Omental fat pad (tissue), 4 donors: ENCODE measurements at places on chromosomes 4 and X. TPM values are rescaled to one million over a fixed set of nuclear protein-coding genes. Genes with fewer than 3 reads are reported as not detected.
A peak's percentile ranks its signal among the peaks of the same experiment; 100 is the strongest.

CASP3 gene
- 21.0 TPM for total RNA-seq

DNA sequence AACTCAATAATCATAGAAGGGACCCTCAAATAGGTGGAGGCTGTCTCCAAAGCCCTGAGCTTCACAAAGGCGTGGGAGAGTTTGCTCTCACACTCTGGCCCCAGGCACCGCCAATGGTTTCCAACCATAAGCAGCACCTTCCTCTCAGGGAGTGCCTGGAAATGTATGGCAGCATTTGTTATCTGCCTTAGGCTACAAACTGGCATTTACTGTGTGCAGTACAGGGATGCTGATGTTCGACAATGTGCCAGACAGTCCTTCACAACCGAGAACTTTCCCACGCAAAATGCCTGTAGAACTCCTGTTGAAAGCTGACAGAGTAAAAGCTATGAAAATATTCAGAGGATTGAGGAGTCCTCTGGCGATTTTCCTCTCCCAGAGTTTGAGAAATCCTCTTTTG lies 55.7 kb upstream of the CDKN2AIP start:
- no peak for DNase-seq

USP27X gene
- 2.5 TPM for total RNA-seq

TGIF2LX gene
- not detected for total RNA-seq

ADGRL3 gene
- total RNA-seq, result 5.4 TPM

CDKL2 gene
- total RNA-seq, result 0.38 TPM

ETDA gene
- not detected for total RNA-seq

DNA sequence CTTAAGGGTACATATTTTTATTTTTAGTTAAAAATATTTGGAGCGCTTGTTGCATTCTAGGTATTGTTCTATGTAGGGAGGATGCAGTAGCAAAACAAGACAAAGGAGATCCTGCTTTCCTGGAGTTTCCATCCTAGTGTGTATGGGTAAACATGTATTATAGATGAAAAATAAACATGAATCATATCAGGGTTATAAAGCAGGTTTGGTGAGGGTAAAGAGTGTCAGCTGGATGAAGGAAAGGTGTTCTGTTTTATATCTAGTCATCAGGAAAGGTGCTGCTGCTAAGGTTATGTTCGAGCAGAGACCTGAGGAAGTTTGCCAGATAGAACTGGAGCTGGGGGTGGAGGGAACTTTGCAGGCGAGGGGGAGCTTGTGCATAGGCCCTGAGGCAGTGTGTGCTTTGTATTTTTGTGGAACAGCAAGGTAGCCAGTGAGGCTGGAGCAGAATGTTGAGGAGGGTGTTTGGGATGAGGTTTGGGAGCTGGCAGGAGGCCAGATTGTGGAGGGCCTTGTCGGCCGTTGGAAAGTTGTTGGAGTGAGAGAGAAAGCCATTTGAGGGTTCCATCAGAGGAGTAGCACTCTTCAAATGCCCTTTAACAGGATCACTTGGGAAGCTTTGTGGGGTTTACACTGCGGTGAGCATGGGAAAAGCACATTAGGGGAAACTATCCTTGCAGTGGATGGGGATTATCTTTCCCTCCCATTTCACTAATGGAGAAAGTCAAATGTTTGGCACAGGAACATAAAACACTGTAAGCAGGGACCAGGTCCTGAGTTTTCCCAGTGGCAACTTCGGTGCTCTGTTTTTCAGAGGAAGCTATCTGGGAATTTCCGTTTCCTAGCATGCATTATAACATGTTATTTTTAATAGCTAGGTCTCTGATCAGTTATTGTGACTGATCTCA lies 35.9 kb downstream of the AFF1 start:
- DNase-seq, result no peak

GAB3 gene
- total RNA-seq, result 22.5 TPM

TCEAL6 gene
- not detected for total RNA-seq

RS1 gene
- total RNA-seq, result not detected

GRCh38 chr4:148081267-148081666 lies 349.4 kb downstream of the ARHGAP10 start:
- DNase-seq, result no peak

CYP4V2 gene
- 28.9 TPM for total RNA-seq

DNA sequence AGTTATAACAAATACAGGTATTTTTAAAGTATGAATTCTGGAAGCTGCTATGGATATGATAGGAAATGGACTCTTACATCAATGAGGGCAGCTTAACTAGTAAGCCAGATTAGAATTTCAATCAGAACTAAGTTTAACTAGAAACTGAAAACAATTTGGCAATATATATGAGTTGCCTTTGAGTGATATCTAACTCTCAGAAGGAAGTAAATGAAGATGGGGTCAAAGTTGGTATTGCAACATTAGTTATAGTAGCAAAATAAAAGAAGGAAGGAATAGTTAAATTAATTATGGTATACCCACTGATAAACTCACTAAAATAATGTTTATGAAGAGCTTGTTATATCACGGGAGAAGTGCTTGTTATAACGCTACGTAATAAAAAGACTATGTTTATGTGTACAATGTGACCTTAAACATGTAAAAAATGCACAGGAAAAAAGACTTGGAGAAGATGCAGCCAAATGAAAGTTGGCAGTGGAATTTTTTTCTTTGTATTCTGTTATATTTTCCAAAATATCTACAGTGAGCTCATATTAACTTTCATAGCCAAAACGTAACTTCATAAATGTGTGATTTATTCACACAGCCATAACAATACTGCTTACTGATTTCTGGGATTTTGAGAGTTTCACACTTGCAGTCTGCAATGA lies 34.5 kb downstream of the PHKA2 start:
- DNase-seq, result no peak

DNA sequence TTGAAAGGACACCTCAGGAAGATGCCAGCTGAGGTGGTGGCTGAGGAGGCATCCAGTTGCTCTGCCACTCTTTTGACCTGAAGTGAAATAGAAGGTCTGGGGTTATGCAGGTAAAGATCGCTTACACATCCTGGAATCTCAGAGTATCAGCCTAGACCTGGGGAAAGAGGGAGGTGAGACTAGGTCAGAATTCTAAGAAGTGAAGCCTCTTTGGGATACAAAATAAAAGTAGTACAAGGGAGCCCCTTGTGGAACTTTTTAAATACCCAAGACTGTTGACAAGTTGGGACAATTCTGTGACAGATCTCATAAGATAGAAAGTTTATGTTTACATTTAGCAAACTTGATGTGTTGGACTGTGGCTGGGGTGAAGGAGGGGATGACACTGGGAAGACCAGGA lies 263.1 kb downstream of the SPRY1 start:
- no peak for DNase-seq

TMEM150C gene
- 92.4 TPM for total RNA-seq

DNA sequence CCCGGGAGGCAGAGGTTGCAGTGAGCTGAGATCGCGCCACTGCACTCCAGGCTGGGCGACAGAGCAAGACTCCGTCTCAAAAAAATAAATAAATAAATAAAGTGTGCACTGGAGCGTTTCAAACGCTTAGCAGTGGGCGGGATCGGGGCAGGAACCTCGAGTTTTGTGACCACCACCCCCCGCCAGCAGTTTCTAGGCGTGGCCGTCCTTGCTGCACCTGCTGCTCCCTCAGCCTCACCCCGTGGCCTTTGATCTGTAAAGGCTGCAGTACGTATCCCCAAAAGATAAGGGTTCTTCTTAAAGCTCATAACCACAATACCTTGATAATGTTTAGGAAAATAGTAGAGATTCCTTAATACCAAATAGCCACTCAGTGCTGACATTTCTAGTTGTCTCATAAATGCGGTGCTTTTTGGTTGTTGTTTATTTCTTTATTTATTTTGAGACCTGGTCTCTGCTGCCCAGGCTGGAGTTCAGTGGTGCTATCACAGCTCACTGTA lies 33.2 kb downstream of the PCGF3 start:
- DNase-seq, result no peak

DNA sequence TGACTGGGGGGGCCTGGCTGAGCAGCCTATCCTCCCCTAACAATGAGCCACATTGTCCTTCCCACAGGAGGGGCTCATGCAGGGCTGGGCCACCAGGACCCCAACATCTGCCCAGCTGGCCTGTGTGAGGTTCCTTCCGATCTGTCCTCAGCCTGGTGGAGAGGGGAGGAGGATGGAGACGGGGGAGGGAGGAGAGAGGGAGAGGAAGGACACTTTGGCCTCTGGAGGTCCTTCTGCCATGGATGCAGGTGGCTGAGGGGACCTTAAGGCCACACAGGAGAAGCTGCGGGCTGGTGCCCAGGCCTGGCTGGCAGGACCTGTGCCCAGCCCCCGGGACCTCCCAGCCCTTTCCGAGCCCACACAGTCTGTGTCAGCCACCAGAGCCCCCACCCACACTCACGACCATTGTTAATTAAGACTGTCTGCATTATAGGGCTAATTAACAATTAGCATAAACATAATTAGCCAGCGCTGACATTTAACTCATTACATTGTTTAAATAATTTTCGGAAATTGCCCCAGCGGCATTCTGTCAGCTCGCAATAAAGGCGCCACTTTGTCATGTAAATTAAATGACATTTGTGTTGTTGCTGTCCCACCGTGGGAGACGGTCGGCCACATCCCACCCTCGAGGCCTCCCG lies 53.0 kb upstream of the NKX1-1 start:
- DNase-seq, result no peak

HNRNPDL gene
- 165 TPM for total RNA-seq

GRCh38 chr4:43330288-43330687 lies 437.8 kb downstream of the GRXCR1 start:
- DNase-seq, result no peak

- no peak for DNase-seq
Observed at GRCh38 chr4:30028826-30029225, 691.3 kb upstream of the PCDH7 start.

CYLC1 gene
- total RNA-seq, result not detected

DNA sequence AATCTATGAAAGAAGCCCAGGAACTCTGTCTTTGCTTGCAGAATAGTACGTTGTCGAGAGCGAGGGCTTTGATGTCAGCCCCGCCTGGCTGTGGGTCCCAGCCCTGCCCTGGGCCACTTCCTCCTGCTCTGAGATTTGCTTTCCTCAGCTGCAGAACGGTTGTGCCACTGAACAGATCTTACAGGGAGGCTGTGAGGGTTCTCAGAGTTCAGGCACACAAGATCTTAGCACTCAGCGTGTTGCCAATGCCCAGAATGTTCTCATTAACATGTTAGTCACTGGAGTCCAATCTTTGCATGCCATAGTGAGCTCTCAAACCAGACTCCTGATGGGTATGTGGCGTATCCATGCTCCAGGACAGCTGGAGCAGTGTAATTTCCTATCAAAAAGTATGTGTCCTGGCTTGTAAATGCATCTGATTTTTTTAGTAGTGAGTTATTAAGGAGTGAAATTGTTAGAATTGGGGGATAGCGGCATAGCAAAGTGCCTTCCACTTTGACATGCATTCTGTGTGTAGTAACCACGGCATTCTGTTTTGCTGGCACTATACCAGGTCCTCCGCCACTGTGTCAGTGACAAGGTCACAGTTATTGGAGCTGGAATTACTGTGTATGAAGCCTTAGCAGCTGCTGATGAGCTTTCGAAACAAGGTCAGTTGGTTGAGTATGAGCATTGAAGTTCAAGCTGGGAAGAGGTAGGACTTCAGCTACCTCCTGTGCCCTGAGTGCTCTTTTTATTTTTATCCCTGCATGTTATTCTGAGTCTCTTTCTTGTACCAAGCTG lies 31.6 kb downstream of the TKTL1 start:
- DNase-seq, result no peak

- no peak for DNase-seq
Observed at GRCh38 chr4:54548098-54548620, 109.6 kb upstream of the KIT start.

DNA sequence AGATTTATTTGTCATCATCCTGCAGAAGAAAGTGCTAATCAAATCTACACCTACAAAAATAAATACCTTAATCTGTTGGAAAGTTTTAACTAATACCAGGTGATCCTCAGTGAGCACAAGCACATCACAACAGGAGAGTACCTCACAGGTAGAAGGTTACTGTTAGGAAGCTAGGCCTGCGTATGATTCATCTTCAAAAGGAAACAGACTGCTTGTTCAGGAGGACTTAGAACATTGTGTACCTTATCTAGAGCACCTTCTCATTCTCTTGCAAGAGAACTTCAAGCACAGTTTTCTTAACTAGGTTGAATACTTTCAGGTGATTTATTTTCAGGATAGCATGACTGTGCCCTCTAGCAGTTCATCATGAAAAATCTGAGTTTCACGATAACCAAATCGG lies 54.2 kb downstream of the MND1 start:
- DNase-seq, result no peak

- DNase-seq, result no peak
Observed at GRCh38 chr4:121462660-121463261, 81.9 kb upstream of the QRFPR start.

DNA sequence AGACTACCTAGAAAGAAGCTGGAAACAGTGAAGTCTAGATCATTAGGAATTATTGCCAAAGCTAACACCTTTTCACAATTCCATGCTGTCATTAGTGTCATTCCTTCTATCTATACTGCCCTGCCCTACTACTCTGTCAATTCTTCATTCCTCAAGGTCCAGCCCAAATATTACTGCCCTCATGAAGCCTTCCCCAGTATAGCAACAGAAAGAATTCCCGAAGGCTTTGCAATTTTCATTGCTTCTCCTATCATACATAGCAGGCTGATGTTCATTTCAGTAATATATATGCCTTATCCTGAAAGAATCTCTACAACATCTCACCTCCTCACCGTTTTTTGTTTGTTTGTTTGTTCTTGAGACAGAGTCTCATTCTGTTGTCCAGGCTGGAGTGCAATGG lies 63.9 kb downstream of the APBB2 start:
- no peak for DNase-seq

- DNase-seq, result peak; percentile 23
Observed at GRCh38 chr4:149409146-149409545, 406.5 kb downstream of the IQCM start.

- no peak for DNase-seq
Observed at GRCh38 chr4:100790836-100791615, 273.2 kb upstream of the EMCN start.

GRCh38 chr4:19254486-19254885 lies 997.2 kb upstream of the SLIT2 start:
- DNase-seq, result no peak

CASP6 gene
- 10.2 TPM for total RNA-seq

- DNase-seq, result no peak
Observed at GRCh38 chr4:155430895-155431795, 54.4 kb upstream of the MAP9 start.
